ENCODE measurements at places on chromosomes 1 and 21.

GRCh38 chr1:69569175-69569541, 1.4 kb downstream of the LRRC7 start:
- DNase-seq = no peak

GRCh38 chr1:209708297-209708696, 3.7 kb downstream of the HSD11B1 start:
- DNase-seq = no peak

- DNase-seq = no peak
Measured at GRCh38 chr1:112196731-112197130, 199.3 kb upstream of the CTTNBP2NL start.

DNA sequence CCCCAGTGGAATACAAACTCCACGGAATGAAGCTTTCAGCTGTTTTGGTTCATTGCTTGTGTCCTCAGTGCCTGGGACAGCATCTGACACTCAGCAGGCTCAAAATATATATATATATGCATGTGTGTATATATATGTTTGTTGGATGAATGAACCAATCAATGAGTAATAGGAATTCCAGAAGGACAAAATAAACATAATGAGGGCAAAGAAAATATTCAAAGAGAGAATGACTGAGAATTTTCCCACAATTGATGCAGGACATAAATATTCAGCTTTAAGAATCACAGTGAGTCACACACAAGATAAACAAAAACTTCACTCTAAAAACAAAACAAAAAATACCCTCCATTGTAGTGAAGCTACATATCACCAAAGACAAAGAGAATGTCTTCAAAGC, 64.0 kb downstream of the CHD5 start:
- DNase-seq = no peak

DNA sequence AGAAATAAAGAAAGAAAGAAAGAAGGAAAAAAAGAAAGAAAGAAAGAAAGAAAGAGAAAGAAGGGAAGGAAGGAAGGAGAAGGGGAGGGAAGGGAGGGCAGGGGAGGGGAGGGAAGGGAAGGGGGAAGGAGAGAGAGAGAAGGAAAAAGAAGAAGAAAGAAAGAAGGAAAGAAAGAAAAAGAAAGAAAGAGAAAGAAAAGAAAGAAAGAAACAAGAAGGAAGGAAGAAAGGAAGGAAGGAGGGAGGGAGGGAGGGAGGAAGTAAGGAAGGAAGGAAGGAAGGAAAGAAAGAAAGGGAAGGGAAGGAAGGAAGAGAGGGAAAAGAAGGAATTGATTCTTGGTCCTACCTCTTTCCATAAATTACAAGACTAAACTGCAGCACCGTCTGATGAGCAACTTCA, 186.1 kb downstream of the URB2 start:
- DNase-seq = no peak

- DNase-seq = no peak
Measured at GRCh38 chr1:18412882-18413353, 67.8 kb upstream of the KLHDC7A start.

DNA sequence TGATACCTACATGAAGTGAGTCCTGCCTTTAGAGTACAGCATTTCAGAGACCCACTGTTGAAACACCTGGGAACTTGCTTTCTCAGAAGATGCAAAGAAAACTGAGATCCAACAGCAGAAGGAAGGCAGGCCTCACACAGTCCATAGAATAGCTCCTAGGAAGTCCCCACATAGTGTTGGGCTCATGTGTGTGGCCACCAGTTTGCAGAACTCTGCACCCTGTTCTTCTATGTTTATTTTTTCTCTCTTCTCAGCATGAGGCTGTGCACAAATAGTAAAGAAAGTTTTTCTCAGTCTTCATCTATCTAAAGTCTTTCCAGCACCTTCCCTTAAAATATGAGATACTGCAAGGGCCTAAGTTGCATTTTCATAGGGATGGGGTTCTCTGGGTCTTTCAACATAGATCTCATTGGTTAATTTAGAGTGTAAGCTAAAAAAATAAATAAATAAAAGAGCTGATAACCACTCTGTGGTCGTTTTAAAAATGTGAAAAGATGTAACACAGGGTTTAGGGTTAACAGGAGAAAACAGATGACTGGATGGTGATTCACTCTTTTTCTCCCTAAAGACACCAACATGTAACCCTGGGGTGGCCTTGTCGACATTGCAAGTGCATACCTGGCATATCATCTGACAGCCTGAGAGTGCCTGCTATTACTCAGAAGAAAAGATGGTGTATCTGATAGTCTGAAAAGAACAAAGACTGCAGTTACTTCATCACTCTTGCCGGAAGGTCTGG, 94.6 kb downstream of the ZC3H11B start:
- DNase-seq = no peak

DNA sequence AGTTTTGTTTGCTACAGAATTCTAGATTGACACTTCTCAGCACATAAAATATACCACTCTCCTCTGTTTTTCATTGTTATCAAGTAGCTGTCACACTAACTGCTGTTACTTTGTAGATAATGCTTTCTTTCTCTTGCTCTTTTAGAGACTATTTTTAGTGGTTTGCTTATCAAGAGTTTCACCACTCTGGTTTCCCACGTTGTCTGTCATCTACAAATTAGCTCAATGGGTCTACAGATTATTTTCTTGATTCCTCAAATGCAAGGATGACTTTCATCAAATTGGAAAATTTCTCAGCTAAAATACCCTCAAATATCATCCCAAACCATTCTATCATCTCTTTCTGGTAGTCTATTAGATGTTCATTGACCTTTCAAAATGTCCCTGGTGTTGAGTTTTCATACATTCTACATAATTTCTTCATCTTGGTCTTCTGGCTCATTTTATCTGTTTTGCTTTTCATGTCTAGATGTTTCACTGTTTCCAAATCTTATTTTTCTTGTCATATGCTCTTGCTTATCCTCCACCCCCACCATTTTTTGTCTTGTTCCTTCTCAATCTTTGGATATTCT, 122.5 kb downstream of the TRIM33 start:
- no peak for DNase-seq
